ENCODE measurements at places on chromosomes 11 and 22.

- no peak for DNase-seq
Measured at GRCh38 chr11:4118107-4118506, 23.5 kb downstream of the RRM1 start.

GRCh38 chr11:57544566-57544965 lies 7.2 kb downstream of the SMTNL1 start:
- DNase-seq, result no peak

DNA sequence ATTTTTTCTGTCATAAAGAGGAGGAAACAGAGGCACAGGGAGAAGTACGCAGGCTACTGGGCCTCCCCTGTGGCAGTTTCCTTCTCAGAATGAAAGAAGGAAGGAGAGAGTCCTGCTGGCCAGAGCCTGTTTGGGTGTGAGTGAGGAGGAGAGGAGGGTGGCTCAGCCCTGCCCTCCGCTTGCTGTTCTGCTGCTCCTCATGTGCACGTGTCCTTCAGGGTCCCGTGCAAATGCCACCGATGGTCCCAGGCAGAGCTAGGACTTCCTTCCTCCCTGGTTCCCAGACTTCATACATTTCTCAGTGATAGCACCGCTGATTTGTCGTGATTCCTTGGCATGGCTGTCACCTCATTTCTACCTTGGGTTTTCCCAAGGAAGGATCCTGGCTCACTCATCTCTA lies 88.7 kb downstream of the PKNOX2 start:
- no peak for DNase-seq

- peak; percentile 21 for DNase-seq
Measured at GRCh38 chr22:23315341-23315917, 135.1 kb downstream of the BCR start.

- DNase-seq, result no peak
Measured at GRCh38 chr11:6572215-6572614, 31.2 kb downstream of the RRP8 start.

GRCh38 chr11:86785576-86785975 lies 14.8 kb upstream of the PRSS23 start:
- DNase-seq, result no peak

GRCh38 chr11:111937461-111937769 lies 272 bp downstream of the DIXDC1 start:
- DNase-seq, result no peak

DNA sequence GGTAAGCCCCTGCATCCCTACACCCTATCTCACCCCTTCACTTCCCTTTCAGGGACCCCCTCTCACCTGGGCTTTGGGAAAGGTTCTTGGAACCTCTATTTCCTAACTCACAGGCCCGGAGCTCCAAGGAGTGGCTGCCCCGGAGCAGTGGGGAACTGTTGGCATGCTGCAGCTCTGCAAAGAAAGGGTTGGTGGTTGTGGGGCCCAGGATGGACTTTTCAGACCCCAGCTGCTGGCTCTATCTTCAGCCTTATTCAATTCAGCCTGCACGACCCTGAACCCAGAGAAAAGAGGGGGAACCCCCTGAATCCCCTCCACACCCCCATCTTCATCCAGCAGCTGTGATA lies 10.0 kb downstream of the ROBO4 start:
- no peak for DNase-seq

Measured in stimulated activated CD8-positive, alpha-beta memory T cell treated with anti-CD3 and anti-CD28 coated beads, Interleukin-7, amount 100 ng/mL, for 48 hours (primary cell).